ENCODE measurements at places on chromosomes 13 and 19.

DNA sequence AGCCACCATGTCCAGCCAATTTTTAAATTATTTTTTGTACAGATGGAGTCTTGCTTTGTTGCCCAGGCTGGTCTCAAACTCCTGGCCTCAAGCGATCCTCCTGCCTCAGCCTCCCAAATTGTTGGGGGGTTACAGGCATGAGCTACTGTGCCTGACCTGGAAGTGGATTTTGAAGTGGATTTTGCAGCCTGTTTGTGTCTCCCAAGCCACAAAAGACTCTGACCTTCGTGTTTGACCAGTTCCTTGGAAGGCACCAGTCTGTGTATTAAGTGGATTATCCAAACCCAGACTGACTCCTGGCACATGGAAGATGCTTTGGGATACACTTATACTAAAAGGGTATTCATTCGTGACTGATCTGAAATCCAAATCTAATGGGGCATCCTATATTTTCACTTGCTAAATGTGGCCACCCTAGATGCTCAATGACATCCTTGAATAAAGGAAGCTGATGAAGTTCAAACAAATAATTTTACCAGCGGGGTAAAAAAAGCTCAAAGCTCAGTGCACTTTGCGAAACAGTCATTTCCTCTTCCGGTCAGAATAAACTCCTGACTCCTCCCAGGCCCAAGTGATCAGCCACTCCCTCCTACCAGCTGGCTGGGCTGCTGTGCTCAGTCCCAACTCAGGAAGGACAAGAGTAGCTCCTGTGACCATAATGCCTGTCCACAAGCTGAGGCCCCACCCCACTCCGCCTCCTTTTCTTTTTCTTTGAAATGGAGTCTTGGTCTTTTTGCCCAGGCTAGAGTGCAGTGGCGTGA is 32.6 kb upstream of the GATAD2A start:
- no peak for DNase-seq

DNA sequence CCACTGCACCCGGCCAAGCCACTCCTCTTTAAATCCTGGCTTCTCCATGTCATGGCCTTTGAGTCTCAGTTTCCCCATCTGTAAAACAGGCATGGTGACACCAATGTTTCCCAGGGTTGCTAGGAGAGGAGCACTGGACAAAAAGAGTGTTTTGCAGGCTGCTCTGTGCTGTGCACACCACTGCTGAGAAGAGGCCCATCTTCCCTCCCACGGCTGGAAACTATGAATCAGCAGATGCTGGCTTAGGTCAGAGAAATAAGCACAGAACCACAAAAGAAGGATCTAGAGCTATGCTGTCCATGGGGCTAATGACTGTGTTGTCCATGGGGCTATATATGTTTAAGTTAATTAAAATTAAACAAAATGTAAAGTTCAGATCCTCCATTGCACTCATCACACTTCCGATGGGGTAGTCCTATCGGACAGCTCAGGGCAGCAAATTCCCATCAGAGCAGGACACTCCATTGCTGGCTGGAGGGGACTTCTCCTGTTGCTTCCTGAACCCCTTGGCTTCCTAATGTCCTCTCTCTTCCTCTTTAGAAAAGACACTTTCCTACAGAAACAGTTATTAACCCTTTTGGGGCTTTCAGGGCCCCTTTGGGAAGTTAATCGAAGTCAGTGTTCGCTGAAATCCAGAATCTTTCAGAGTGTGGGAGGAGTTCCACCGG is 37.1 kb downstream of the TSHZ3 start:
- DNase-seq = no peak

DNA sequence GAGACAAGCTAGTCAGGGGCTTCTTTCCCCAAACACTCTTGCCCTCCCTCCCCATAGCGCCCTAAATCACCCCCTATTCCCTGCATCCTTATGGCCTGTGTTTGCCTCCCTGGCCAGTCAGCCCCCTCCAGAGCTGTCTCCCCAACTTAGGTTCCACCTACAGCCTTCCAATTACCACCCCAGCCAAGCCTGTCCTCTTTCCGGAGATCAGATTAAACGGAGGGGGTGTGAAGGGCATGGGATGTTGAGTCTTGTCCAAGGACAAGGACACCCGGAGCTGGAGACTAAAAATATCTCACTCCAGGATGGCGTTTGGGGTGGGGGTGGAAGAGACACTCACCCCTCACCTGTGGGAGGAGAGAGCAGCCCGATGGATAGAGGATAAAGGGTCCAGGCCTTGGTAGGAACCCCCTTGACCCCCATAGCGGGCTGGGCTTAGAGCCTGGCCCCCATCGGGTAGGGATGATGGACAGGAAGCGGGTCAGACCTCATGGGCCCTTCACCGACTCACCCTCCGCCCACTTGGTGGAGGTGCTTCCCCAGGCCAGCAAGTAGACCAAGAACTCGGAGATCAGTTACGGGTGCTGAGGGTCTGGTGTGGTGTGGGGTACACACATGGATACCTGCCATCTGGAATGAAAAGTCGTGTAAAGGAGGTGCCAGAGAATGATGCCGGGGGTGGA is 6.0 kb downstream of the ZNF865 start:
- no peak for DNase-seq

GRCh38 chr13:114259974-114260373 is 21.4 kb upstream of the UPF3A start:
- no peak for DNase-seq

DNA sequence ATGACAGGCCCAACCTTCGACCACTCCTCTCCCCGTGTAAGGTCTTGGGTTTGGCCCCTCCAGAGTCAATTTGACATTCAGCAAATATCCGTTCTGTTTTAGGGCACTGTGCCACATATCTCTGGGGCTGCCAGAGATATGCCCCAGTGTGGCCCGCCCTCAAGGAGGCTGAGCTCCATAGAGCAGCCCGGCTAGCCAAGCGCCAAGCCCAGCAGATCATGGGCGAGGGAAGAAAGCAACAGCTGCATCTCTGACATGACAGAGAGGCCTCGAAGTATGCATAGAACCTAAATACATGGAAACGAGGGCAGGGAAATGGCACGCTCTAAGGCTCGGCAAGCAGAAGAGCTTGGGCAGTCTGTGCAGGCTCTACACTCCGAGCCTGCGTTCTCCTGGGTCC is 124.5 kb downstream of the USP12 start:
- DNase-seq = no peak

- DNase-seq = peak; percentile 70
These were observed at the start of gene ANGPTL4 for GRCh38 chr19:8363803-8364771. Gene ANGPTL4 (plus strand): TSS chr19:8364155. CDS start chr19:8364322, 167 bp downstream.

- no peak for DNase-seq
These were observed 1.8 kb downstream of the LSM4 start for GRCh38 chr19:18320865-18321733.

GRCh38 chr19:40280608-40281221 is 4.4 kb downstream of the AKT2 start:
- no peak for DNase-seq

- no peak for DNase-seq
These were observed 306.4 kb downstream of the TBC1D4 start for GRCh38 chr13:75175575-75175974.

GRCh38 chr13:113947311-113948033 is 26.4 kb downstream of the C13orf46 start:
- DNase-seq = no peak

DNA sequence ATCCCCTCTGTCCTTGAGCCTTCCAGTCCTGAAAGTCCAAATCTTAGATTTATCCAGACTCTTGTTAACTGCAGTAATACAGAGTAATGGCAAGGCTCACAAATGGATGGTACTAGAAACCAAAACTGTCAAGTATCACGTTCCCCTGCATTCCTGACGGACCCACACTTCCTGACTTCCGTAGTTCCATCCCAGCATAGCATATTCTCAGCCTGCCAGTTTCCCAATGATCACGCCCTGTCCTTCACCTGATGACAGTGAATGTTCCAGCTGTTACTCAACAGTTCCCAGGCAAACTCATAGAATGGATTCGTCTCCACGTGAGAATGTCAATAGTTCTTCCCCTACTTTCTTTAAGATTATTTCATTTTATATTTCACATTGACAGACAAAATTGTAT is 33.6 kb downstream of the SLC7A1 start:
- DNase-seq = no peak

GRCh38 chr13:39656325-39656677 is 839 bp downstream of the COG6 start:
- no peak for DNase-seq

- no peak for DNase-seq
These were observed 427 bp downstream of the PLPPR3 start for GRCh38 chr19:821231-821824.

- no peak for DNase-seq
These were observed 527.5 kb downstream of the RFC3 start for GRCh38 chr13:34345258-34345965.

GRCh38 chr19:30254158-30254557 is 118.0 kb upstream of the ZNF536 start:
- DNase-seq = no peak

DNA sequence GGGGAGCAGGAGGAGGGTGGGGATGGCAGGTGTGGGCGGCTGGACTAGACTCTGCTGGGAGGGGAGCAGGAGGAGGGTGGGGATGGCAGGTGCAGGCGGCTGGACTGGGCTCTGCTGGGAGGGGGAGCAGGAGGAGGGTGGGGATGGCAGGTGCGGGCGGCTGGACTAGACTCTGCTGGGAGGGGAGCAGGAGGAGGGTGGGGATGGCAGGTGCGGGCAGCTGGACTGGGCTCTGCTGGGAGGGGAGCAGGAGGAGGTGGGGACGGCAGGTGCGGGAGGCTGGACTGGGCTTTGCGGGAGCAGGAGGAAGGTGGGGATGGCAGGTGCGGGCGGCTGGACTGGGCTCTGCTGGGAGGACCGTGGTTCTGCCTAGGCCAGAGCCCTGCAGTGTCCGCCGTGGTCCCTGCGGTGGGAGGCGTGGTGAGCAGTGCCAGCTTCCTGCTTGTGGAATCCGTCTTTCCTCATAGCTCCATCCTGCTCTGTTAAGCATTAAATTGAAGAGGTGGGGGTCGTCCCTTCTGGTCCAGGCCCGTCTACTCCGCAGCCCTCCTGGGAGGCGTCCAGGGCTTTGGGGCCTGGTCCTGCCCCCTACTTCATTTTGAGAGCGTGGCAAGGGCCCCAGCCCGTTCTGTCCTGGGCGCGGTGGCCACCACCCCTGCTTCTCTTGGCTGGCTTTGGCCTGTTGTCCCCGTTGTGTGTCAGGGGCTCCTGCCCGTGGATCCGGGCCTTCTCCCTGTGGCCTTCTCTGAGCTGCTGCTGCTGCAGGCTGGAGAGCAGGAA is 4.7 kb downstream of the SPPL2B start:
- DNase-seq = no peak
